Daoy (cell line): ENCODE measurements at places on chromosomes 2 and 18. TPM values are rescaled to one million over a fixed set of nuclear protein-coding genes. Genes with fewer than 3 reads are reported as not detected.

Gene DTNA
- total RNA-seq: 12.1 and 14.3 TPM in 2 replicates

Gene KLHL41
- total RNA-seq: 0.15 and 0.51 TPM in 2 replicates

Gene PKDCC
- 7.3 and 12.9 TPM in 2 replicates for total RNA-seq

Gene PPM1B
- 20.7 and 23.0 TPM in 2 replicates for total RNA-seq

Gene PDE11A
- 0.03 and 0.29 TPM in 2 replicates for total RNA-seq

Gene IL1RL1
- not detected in 2 replicates for total RNA-seq

Gene TMEM131
- 5.7 and 10.5 TPM in 2 replicates for total RNA-seq

Gene PDCD1
- total RNA-seq: not detected in 2 replicates

Gene TMEM247
- not detected in 2 replicates for total RNA-seq

Gene UGT1A8
- 15.1 and 15.4 TPM in 2 replicates for total RNA-seq
